ENCODE measurements at places on chromosomes 7 and 10. TPM values are rescaled to one million over a fixed set of nuclear protein-coding genes. Genes with fewer than 3 reads are reported as not detected.
A peak's percentile ranks its signal among the peaks of the same experiment; 100 is the strongest.

DNA sequence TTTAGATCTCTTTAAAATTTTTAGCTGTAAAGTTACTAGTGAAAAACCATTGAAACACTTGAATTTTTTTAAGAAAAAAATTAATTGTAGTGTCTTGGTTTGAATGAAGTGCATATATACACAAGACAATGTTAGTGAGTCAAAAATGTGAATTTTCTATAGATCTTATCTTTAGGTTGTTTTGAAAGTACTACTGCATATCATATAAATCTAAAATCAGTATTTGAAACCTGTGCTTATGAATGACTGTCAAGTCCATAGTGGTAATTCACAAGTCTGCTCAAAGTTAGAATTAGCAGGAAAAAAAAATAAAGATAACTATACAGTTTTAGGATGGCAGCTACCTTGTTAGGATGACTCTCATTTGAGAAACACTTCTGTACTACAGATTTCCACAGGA, 25.0 kb downstream of the TES start:
- no peak overlapping the region for H3K4me3 ChIP-seq
- no peak overlapping the region for H3K27ac ChIP-seq
- H3K36me3 ChIP-seq = peaks cover 15% of the 10 kb centered on the region

Gene CYCS
- 251 TPM for total RNA-seq

GRCh38 chr10:58918887-58919286, 257.6 kb upstream of the PHYHIPL start:
- no peaks in the 10 kb centered on the region for H3K4me1 ChIP-seq
- no peaks in the 10 kb centered on the region for H3K36me3 ChIP-seq
- no peak overlapping the region for H3K27ac ChIP-seq
- no peak overlapping the region for H3K4me3 ChIP-seq

DNA sequence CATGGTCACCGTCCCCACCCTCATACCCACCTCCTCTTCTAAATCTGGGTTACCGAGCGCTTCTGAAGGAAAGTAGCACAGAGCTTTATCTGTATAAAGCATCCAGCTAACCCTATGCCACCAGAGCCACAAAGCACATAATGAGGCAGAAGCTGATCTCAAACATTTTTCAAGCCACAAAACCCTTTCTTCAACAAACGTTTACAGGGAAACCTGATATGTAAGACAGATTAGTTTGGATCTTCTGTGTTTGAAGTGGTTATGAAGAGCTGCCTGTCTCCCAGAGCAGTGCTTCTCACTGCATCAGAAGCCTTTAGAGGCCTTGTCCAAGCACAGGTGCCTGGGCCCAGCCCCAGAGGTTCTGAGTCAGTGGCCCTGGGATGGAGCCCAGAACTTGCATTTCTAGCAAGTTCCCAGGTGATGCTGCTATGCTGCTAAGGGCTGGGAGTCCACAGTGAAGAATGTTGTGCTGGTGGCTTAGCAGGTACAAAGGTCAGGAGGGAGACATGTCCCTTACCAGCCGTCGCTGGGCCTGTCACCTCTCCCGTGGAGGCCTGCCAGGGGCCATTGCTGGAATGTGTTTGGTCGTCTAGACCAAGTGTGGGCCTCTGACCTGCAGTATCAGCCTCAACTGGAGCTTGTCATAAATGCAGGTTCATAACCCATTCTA, 90.4 kb downstream of the TAF3 start:
- no peak overlapping the region for H3K4me3 ChIP-seq
- no peak for DNase-seq
- H3K36me3 ChIP-seq = no peaks in the 10 kb centered on the region
- H3K27ac ChIP-seq = no peak overlapping the region
- no peaks in the 10 kb centered on the region for H3K27me3 ChIP-seq

DNA sequence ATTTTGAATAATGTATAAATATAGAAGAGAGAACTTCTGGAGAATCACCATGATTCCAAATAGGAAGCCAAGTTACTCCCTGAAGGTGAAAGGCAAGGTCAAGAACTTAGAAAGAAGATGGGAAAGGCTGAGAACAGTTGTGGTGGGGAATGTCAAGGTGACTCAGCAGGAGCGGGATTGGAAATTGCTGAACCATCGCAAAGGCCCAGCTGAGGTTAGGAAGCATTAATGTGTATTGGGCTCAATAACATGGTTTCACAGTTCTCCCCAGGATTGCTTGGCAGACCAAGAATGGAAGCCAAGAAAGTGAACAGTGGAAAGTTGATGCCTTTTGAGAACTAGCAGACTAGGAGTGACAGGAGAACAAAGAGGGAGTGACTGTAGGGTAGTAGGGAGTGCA, 133.3 kb downstream of the VTI1A start:
- no peak overlapping the region for H3K27ac ChIP-seq
- no peaks in the 10 kb centered on the region for H3K36me3 ChIP-seq
- H3K27me3 ChIP-seq = no peaks in the 10 kb centered on the region
- no peaks in the 10 kb centered on the region for H3K4me1 ChIP-seq

DNA sequence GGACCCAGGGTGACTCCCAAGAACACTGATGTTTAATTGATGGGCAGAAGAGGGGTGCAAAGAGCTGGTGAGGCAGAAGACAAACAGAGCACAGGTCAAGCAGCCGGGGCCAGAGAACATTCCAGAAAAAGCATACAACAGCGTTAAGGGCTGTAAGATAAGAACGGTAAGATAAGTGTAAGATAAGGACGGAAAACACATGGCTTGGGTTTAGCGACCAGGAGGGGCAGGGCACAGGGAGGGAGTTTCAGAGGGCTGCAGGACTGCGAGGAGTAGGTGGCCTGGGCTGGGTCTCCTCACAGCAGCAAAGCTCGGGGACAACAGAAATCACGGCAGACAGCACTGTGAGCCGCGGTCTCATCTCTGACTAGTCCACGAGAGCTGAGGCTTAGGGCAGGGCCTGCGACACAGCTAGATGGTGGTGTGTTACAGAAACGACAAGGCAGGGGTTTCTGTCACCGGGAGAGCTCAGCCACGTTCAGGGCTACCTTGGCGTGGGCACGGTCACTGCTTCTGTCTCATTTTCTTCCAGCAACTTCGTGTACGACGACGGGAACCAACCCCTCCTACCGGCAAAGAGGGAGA, 24.6 kb downstream of the BRI3 start:
- no peak overlapping the region for H3K4me3 ChIP-seq
- no peaks in the 10 kb centered on the region for H3K36me3 ChIP-seq
- no peaks in the 10 kb centered on the region for H3K27me3 ChIP-seq

- H3K4me1 ChIP-seq = no peaks in the 10 kb centered on the region
- DNase-seq = no peak
- H3K4me3 ChIP-seq = no peak overlapping the region
- H3K27ac ChIP-seq = no peak overlapping the region
- peaks cover 1% of the 10 kb centered on the region for H3K27me3 ChIP-seq
Observed at GRCh38 chr10:58462863-58463507, 49.7 kb upstream of the BICC1 start.

Gene UNCX
- total RNA-seq = not detected

GRCh38 chr7:84362360-84362759, 167.8 kb upstream of the SEMA3A start:
- no peak for DNase-seq
- H3K4me1 ChIP-seq = no peaks in the 10 kb centered on the region
- no peak overlapping the region for H3K27ac ChIP-seq

DNA sequence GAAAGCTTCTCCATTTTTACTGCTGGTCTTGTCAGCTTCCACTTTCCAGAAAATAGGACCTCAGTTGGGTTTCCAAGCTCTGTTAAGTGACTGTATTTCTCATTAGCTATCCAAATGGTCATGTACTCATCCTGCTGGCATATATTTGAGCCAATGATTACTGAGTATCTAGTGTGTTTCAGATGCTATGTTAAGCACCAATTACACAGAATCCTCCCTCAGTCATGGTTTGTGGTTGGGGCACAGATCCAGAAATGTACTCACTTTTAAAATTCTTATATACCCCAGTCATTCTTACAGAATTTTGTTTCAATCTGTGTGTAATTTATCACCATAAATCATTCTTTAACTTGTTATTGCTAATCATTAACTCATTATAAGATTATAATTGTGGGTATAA, 362.3 kb upstream of the MTPN start:
- no peaks in the 10 kb centered on the region for H3K27me3 ChIP-seq
- no peak overlapping the region for H3K4me3 ChIP-seq
- H3K4me1 ChIP-seq = no peaks in the 10 kb centered on the region
- no peak for DNase-seq
- H3K36me3 ChIP-seq = no peaks in the 10 kb centered on the region

GRCh38 chr10:85648279-85648754, 718.3 kb downstream of the GRID1 start:
- no peaks in the 10 kb centered on the region for H3K36me3 ChIP-seq
- no peaks in the 10 kb centered on the region for H3K27me3 ChIP-seq
- no peak overlapping the region for H3K27ac ChIP-seq
- no peak overlapping the region for H3K4me3 ChIP-seq
- no peaks in the 10 kb centered on the region for H3K4me1 ChIP-seq
- DNase-seq = no peak

Gene CALCR
- not detected for total RNA-seq

DNA sequence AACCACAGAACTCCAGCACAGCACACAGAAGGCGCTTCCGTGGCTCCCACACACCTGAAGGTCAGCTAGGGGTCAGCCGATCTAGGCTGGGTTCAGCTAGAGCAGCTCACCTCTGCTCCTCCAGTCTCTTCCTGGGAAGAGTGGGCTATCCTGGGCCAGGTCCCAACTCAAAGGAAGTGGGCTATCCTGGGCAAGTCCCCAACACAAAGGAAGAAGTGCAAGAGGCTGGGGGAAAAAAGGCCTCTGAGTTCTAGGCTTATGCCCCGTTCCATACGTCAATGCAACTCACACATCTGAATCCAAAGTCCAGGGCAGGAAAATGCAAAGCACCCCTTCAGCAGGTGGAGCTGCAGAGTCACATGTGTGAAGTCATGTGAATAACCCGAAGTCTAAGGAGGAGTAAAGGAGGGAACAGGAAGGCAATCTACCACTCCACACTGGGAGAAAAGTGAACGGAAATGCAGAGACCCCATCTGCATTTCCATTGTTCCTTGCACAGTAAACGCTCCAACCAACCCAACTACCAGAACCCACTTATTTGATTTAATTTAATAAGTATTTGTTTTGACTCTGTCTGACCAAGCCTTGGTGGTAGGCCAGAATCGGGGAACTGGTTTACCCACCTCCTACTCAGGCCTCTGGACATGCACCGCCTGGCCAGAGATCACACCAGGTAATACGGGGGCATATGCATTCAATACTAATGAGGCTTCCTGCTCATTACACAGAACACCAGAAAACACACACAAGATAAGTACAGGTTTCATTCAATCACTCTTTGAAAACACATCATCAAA, 95.5 kb upstream of the RNF32 start:
- H3K36me3 ChIP-seq = no peaks in the 10 kb centered on the region
- no peak overlapping the region for H3K4me3 ChIP-seq
- H3K27me3 ChIP-seq = peaks cover 16% of the 10 kb centered on the region
- DNase-seq = no peak
- H3K4me1 ChIP-seq = no peaks in the 10 kb centered on the region
- H3K27ac ChIP-seq = no peak overlapping the region

DNA sequence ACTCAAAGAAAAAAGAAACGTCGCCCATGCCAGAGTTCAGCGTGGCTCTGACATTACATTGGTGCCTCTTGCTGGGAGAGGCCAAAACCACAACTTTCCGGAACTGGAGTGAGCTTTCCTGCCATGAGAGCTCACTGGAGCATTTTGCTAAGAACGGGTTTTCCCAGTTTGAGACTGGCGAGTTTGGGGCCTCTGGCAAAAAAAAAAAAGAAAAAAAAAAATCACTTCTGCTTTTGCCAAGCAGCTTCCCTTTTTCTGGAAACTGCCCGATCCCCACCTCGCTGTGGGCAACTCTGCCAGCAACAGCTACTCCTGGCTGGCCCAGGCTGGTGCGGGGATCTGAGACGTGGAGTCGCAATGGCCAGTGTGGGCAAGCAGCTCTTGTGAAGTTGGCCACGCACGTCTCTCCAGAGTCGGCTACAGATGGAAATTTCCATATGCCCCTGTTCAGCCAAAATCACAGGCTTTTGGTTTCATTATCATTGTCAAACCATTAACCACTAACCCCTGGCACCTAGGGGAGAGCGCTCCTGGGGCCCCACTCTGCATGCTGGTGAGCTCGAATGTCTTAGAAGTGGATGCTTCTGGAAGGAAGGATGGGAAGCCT, 25.7 kb downstream of the PRKAG2 start:
- peak overlapping the region; percentile 45 for H3K4me3 ChIP-seq
- H3K4me1 ChIP-seq = peaks cover 10% of the 10 kb centered on the region
- H3K27ac ChIP-seq = no peak overlapping the region

GRCh38 chr7:17365775-17366174, 67.3 kb downstream of the AHR start:
- no peak overlapping the region for H3K4me3 ChIP-seq
- H3K27ac ChIP-seq = no peak overlapping the region
- DNase-seq = no peak
- peaks cover 17% of the 10 kb centered on the region for H3K4me1 ChIP-seq
- no peaks in the 10 kb centered on the region for H3K27me3 ChIP-seq

DNA sequence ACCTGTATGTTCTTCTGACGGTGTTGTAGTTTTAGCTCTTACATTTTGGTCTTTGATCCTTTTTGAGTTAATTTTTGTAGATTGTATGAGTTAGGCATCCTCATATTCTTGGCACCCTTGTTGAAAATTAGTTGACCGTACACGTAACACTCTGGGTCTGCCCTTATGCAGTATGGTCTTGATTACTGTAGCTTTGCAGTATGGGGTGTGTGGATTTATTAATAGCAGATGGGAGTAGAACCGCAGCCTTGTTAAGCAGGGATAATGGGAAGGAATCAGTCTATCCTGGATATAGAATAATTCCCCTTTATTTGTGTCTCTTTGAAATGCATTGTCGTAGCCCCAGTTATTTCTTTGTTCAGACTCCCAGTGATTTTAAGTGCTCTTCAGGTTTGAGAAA, 95.5 kb downstream of the UBE3C start:
- peaks cover 12% of the 10 kb centered on the region for H3K4me1 ChIP-seq
- H3K4me3 ChIP-seq = no peak overlapping the region
- DNase-seq = no peak
- H3K27me3 ChIP-seq = no peaks in the 10 kb centered on the region
- H3K36me3 ChIP-seq = peaks cover 63% of the 10 kb centered on the region

DNA sequence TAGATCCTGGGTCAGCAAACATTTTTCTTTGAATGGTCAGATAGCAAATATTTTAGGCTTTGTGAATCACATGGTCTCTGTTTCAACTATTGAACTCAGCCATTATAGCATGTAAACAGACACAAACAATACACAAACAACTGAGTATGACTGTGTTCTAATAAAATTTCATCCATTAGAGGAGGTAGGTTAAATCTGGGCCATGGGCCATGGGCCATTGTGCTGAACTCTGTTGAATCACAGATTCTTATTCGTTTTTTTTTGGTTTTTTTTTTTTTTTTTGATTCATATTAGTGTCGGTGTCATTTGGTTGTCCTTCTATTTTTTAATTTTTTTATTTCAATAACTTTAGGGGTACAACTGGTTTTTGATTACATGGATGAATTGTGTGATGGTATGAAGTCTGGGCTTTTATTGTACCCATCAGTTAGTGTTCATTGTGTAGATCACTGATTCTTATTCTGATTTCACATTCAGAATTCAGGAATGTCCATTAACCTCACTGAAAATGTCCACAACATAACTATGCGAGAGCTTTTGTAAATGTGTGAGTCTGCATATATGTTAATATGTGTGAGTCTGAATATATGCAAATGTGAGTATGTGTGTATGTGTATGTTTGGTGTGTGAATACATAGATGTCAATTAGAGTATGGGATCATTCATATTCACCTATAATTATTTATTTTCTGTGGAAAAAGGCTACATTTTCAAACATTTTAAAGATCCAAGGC, 443.7 kb upstream of the GRM3 start:
- no peak overlapping the region for H3K27ac ChIP-seq
- DNase-seq = no peak
